ENCODE measurements at places on chromosomes 11 and 22.

DNA sequence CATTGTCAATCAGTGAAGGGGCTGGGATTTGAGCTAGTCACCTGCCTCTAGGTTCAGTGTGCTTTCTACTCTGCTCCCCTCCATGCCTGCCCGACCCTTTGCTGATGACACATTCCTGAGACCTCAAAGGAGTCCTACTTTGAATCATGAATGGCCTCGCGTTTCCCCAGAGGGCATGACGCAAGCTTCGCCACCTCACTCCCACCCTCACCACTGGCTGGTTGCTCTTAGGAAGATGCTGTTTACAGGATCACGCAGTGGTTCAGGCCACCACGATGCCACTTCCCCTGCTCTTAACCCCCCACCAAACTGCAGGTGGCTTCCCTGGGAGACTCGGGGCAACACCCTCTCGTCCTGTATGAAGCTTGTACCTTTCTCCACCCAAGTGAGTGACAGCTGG, 62.9 kb upstream of the B3GAT1 start:
- DNase-seq = no peak

GRCh38 chr11:117818041-117818873, 6.3 kb downstream of the FXYD2 start:
- no peak for DNase-seq

GRCh38 chr11:8328231-8328794, 64.6 kb upstream of the LMO1 start:
- no peak for DNase-seq

- no peak for DNase-seq
These were observed 1317.2 kb downstream of the TBC1D22A start for GRCh38 chr22:48079505-48080290.

- DNase-seq = no peak
These were observed 113.6 kb downstream of the TEAD1 start for GRCh38 chr11:12787847-12788246.

DNA sequence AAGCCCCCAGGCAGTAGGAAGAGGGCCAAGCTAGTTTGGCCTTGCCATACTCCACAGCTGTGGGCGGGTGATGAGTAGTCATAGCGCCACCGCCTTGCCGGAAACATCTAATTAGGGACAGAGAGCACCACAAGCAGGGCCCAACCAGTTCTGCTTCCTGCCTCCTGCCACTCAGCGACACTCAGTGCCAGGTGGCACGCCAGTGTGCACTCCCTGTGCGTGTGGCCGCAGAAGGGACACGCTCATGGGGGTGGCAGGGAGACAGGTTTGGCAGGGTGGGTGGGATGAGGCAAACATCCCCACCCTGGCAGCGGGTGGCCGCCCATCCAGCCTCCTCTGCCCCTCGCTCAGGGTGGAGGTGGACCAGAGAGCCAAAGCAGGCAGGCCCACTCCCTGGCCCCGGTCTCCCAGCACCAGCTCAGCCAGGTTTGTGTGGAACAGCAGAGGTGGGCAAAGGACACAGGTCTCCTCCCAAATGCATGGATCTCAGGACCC, 4.9 kb downstream of the OVOL1 start:
- DNase-seq = peak; percentile 81

DNA sequence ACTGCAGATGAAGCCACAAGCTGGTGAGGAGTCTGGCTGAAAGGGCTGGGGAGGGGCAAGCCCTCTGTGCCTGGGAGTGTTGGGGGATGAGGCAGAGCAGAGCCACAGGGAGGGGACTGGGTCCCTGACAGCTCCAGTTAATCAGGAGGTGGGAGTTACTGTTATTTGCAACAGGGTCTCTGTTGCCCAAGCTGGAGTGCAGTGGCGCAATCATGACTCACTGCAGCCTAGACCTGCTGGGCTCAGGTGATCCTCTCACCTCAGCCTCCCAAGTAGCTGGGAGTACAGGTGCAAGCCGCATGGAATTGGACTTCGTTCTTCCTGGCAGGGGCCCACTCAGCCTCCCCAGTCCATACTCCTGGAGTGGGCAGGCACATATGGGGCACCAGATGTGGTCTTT, 7.7 kb downstream of the SCN2B start:
- no peak for DNase-seq

DNA sequence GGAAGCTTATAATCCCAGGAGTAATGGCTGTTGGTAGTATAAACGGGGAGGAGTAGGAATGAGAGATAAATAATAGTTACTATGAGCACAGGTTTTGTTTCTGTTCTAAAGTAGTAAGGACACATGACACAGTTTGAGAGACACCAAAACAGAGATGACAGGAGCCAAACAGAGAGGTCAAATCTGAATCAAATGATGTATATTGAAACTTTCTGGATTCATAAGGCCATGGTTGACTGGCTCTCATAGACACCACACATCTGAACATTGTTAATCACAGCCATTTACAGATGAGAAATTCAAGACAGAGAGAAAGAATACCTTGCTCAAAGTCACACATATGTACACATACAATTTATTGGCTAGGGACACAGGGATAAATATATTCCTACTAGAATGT, 63.4 kb upstream of the UCP3 start:
- DNase-seq = no peak

- DNase-seq = no peak
These were observed 43.4 kb downstream of the PKNOX2 start for GRCh38 chr11:125207866-125208425.

DNA sequence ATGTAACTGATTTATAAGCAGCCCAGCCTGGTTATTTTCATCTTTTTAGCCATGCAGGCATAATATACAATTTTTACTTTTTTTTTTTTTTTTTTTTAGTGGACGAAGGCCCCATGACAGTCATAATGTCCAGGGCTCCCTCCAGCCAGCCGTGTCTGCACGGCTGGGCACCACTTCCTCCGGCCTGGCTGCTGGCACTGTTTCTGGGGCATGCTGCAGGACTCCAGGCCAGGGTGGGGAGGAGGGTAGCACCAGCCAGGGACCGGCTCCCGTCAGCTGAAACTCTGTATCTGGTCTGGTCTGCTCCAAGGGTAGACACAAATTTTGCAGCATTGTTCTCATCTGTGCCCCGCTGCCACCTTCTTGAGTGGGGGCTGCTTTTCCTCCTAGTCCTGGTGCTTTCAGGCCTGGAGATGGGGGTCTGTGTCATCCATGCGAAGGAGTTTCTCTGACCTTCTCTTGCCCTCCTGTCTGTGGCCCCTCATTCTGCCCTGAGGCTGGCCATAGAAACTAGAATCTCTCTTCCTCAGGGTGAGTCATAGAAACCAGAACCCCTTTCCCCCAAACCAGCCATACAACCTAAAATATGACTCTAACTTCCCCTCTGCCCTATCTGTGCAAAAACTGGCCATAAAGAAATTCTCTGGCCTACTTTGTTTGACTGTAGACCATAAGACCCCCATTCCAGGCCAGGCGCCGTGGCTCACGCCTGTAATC, 9.2 kb upstream of the RRP7A start:
- DNase-seq = no peak

- no peak for DNase-seq
These were observed 78.2 kb downstream of the SMCO4 start for GRCh38 chr11:93464927-93465540.

DNA sequence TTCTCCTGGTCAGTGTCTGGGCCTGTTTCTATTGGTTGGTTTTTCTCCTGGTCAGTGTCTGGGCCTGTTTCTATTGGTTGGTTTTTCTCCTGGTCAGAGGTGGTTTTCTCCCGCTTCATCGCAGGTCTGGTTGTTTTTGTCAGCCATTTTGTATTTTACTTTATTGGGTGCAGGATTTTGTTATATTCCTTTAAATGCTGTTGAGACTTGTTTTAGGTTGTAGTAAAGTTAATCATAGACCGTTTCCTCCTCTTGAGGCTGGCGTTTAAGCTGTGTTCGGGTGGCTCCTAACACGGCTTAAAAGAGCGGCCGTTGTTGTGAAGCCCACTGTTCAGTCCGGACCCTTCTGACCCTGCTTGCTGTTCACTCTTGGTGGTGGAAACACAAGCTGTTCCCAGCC, 26.2 kb downstream of the ZBED4 start:
- DNase-seq = no peak

DNA sequence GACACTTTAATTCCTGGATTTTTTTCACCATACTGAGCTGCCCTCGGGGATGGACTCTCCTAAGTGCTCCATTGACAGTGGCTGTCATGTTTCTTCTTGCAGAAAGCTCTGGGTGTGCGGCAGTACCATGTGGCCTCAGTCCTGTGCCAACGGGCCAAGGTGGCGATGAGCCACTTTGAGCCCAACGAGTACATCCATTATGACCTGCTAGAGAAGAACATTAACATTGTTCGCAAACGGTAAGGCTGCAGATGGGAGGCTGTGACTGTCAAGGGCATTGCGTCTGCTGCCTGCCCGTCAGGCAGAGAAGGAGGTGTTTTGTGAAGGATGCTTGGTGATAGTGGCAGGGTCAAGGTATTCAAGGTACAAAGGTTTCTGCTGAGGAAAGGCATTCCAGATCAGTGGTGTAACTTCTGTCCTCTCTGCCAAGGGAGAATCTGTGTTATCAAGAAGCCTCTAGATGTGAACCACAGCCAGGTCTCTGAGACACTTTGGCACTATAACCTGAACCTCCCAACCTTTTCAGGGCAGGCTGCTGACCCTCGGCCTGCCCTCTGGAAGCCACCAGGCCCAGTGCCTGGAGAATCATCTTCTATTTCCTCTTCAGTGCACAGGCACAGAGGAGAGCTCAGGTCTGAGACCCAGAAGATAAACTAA, 30.8 kb downstream of the ACO2 start:
- no peak for DNase-seq

DNA sequence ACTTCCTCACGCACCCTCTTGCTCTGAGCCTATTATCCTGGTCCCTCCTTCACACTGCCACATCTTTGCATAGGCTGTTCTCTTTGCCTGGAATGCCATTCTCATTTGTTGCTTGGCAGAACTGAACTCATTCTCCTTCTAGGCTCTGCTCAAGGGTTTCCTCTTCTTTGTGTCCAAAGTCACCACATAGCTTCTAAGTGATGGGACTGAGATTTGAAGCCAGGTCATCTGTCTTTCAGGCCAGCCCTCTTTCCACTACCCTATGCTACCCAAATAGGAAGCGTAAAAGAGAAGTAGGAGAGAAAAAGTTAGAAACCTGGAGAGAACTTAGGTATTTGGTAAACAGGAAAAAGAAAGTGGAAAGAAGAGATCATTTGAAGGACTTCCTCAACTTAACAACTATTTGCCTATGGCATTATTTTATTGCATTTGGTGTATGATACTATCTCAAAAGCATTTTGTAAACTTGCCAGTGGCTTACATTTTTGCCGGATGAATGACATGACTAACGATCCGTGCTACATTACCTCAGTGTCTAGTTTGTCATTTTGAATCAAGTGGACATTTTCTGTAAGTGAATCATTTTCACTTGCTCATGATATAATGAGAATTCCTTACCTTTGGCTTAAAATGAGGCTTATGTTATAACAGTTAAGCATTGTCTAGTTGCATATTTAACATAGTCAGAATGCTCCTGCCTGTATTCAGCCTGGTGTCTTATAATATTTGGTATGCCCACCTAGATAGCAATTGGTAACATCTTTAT, 18.5 kb downstream of the NF2 start:
- DNase-seq = no peak

- no peak for DNase-seq
These were observed 83.6 kb downstream of the INSC start for GRCh38 chr11:15198284-15198683.

DNA sequence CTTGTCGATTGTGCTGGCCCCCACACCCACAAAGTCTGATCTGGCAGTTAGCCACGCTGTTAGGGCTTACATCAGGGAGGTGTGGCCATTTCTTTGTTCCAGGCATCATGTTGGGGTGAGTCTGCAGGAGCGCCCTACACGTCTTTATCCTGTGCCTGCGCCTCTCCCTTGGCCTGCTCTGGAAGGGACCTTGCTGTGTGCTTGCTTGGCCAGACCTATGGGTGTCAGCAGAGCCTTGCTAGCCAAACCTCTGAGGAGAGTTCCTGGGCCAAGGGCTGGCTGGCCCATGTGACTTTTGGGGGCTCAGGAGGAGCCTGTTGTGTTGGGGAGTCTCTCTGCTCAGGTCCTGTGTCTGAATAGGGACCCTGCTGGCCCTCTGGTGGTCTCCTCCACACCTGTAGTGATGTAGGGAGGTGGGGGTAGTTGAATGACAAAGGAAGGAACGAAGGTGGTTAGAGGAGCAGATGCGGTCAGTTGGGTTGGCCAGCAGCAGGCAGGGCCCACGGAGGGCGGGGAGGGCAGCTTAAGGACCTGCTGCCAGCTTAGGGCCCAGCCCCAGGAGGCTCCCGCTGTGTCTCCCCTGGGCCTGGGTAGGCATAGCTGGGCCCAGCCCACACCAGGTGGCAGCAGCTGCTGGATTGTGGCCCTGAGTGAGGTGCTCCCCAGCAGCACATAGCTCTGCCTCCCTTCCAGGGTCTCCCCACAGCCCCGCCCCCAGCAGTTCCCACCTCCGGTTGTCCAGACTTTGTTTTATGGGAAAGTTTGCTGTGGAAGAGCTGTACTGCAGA, 7.9 kb downstream of the PPIL2 start:
- no peak for DNase-seq

DNA sequence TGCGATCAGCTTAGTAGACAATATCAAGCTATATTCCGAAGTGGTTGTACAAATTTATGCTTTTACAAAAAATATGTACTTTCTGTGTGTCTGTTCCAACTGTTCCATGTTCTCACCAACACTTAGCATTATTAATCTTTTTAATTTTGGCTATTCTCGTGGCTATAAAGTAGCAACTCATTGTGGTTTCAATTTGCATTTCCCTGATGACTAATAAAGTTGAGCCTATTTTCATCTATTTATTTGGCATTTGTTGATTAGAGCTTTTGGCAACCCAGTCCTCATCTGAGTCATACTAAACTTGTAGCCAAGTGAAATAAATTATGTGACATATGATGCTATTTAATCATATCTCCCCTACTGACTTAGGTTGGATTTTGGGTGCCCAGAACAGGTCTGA, 115.9 kb downstream of the FBXO7 start:
- DNase-seq = no peak

DNA sequence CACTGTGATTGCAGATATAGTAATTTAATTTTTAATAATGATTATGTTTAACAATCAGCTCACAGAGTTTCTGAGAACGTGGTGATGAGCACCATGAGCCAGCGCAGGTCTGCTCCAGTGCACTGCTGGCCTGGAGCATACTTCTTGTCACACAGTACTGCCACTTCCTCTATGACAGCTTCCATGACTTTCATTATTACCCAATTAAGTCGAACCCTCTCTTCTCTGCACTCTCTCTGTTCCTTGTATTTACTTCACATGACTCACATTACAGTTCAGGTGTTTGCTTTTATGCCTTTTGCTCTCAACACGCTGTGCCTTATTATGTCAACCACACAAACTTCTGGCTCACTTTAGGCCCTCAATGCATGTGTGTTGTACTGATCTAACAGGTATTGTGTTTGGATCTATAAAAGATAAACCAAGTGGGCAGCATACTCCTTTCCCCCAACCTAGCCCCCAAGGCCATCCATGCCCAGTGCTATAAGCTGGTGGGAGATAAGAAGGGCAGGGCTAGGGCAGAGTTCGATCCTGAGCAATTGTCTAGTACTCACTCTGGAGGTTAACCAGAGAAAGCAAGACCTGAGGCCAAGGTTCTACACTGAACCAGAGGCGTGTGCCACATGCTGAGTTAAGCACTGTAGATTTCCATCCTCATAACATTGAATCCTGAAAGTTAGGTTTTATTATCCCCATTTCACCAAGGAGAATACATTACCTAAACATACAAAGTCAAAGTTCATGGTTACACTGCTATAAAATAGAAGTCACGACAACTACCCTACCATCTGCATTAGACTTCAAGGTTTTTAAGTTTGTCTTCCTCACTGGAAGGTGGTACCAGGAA, 356.5 kb downstream of the INSC start:
- DNase-seq = no peak

Data from GM12891 (cell line).